ENCODE measurements at places on chromosomes 7 and 10.
A peak's percentile ranks its signal among the peaks of the same experiment; 100 is the strongest.

DNA sequence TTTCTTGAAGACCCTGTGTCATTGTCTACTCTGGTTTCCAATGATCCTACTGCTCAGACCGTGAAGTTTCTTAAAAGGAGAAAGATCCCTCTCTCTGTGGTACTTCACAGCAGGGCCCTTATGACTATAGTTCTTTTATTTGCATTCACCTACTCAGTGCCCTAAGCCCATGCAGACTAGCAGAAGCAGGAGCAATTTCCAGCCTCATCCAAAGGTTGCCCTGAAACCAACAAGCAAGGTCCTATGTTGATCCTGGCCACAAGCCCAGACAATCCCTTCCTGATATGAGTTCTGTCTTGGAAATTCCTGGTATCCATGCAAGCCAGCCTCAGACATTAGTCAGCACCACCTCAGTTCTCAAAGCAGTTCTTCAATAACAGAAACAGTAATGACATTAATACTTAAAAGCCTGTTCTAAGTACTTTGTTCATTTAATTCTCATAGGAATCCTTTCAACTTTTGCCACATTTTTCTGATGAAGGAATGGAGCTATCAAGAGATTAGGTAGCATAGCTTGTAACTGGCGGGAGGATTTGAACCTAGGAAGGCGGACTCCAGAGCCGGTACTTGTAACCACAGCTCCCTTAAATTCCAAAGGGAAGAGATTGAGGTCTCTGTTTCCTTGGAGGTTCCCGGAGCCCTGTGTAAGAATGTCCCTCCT lies 58.1 kb upstream of the ST8SIA6 start:
- no peak for DNase-seq

GRCh38 chr7:55100544-55101327 lies 81.9 kb downstream of the EGFR start:
- no peak for DNase-seq

DNA sequence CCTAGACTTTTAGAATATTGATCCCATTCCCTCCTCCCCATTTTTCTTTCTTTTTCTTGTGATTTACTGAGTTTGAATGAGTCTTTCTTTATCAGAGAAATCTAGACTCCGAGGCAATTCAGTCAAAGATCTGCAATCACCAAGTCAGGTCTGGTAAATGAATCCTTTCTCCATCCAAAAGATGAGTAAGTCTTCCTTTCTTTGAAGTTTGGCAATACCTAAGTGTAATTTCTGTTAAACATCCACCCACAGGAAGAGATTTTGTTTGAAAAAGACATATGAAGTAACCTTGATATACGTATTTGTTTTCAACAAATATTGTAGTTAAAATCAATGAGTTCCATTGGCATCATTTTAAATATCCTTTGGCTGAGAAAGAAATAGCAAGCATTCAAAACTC lies 58.3 kb downstream of the SLC39A12 start:
- no peak for DNase-seq

DNA sequence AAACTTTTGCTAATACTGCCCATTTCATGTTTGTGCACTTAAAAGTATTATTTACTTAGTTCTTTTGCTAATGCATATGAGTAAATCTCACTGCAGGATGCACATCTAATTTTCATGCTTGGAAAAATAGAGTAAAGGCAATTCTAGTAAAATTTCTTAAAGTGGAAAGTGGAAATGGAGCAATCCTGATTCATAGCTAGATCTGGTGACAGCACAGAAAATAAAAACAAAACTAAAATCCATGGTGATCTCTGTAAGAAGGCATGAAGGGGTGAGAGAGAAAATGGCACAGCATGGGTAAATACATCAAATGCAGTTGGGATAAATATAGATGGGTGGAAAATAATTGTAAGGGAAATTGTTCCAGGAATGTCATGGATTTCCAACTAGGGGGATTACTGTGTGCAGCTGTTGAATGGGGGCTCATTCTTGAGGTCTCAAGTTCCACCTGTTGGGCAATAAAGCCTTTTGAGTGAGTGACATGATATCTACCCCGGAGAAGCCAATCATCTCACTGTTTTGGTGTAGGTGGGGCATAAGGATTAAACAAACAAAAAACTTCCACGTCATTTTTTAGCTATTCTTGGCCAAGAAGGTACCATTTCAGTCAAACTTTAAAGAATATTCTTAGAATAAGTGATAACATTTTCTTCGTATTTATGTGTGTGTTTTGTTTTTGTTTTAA lies 1.7 kb upstream of the MCU start:
- no peak for DNase-seq

DNA sequence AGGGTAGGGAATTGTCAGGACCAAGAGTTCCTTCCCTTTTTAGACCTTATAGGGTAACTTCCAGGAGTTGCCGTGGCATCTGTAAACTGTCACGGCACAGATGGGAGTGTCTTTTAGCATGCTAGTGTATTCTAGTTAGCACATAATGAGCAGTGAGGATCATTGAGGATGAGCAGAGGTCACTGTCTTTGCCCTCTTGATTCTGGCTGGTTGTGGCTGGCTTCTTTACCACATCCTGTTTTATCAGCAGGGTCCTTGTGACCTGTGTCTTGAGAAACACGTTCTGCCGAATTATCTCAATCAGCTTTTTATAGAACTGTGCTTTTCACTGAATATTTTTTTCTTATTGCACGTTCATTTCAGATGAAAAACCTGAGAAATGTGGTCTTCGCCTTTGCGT lies 41.5 kb downstream of the MINPP1 start:
- DNase-seq = no peak

- DNase-seq = no peak
Observed at GRCh38 chr7:80999100-80999499, 80.2 kb upstream of the SEMA3C start.

- DNase-seq = no peak
Observed at GRCh38 chr10:22464966-22465629, 119.8 kb downstream of the SPAG6 start.

- DNase-seq = no peak
Observed at GRCh38 chr10:130353928-130354572, 217.9 kb downstream of the GLRX3 start.

- no peak for DNase-seq
Observed at GRCh38 chr7:78099715-78100394, 301.3 kb downstream of the PHTF2 start.

DNA sequence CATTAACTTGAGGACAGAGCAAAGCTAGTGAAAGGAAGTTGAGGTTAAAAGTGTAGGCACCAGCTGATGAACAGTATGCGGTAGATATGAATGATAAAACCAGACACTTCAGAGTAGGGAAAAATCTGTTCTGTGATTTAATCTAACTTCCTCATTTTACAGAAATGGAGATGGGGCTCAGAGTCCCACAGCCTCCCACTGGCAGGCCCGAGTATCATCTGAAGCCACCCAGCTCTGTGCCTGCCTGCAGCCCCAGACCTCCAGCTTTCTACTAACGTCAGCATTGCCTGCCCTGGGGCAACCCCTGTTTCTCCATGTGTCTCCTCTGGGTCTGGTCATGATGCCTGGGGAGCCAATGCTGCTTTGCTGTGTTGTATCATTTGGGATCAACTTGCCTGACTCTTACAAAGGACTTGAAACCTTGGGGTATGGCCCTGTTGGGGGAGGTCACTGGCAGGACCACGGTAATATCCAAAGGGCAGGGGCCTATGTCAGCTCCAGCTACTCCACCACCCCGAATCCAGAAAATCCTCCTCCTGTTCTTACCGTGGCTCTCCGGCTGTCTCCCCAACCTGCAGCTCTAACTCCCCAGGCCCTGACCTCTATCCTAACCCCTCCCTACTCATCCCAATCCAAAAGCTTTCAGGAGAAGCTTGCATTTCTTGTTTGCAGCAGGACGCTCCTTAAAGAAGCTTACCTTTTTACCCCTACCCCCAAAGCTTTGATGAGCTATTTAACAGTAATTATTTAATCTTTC lies 56.2 kb upstream of the NPY start:
- DNase-seq = peak; percentile 20

DNA sequence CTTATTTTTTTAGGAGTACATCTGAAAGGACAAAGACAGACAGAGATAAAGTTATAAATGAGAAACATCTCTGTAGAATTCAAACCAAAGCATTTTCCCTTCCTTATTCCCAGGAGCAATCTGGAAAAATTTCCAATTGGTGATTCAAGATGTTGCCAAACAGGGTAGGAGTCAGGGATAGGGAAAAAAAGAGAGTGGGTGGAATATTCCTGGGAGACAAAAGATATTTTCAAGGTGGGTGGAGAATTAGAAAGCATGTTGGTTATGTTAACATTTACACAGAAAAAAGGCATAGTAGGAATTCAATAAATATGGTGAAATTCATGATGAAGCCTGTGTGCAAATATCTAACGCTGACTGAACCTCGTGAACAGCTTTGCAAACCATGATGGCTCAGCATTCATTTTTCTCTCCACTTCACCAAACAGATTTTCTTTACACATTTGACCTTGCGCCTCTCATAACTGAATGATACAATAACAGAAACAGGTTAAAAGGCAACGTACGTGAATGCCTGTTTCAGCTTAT lies 25.1 kb downstream of the SLC26A5 start:
- no peak for DNase-seq

GRCh38 chr10:97454330-97455036 lies 8.5 kb downstream of the ZDHHC16 start:
- DNase-seq = no peak

GRCh38 chr7:97025983-97026714 lies 1.5 kb upstream of the DLX5 start:
- DNase-seq = no peak

GRCh38 chr7:137846827-137847567 lies at the start of gene DGKI:
Gene DGKI (minus strand): TSS chr7:137846974.
- no peak for DNase-seq

DNA sequence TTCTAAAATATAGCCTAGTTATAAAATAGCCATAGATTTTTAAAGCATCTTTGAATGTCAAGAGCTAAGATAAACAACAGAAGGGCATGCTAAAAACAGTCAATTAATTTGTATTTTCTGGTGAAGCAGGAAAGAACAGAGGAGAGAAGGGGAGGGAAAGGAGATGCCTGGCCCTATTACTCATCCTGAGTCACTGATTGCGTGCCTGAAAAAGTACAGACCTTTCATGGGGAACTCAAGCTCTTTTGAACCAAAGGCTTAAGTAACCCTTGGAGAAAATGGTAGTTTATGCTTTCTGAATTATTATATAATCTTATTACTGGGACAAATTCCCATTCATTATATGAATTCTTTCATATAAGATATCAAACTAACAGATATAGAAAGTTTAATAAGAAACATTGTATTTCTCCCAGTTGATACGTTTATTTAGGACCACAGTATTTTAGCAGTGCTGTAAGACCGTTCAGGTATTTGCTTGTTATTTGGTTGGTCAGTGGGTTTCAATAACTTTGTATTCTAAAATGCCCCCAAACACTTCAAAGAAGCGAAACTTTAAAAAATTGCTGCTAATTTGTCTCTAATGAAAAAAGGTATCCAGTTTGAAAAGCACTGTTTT lies 151.3 kb downstream of the HGF start:
- no peak for DNase-seq

GRCh38 chr7:13778967-13779366 lies 210.5 kb downstream of the ETV1 start:
- DNase-seq = no peak

- DNase-seq = no peak
Observed at GRCh38 chr10:88803641-88804040, 1.1 kb downstream of the LIPM start.

- peak; percentile 9 for DNase-seq
Observed at GRCh38 chr7:374706-375311, 84.8 kb downstream of the FOXL3 start.

DNA sequence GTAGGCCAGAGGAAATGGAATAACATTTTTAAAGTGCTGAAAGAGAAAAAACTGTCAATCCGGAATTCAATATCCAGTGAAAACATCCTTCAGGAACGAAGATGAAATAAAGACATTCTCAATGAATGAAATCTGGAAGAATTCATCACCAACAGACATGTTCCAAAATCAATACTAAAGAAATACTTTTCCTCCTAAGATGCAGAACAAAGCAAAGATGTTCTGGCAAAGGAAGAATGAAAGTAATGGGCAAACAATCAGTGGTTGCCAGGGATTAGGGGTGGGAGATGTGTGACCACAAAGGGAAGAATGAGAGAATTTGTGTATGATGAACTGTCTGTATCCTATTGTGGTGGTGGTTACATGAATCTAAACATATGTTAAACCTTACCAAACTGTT lies 52.8 kb upstream of the EEPD1 start:
- no peak for DNase-seq

- no peak for DNase-seq
Observed at GRCh38 chr7:134991469-134992339, 5.4 kb downstream of the AGBL3 start.

- no peak for DNase-seq
Observed at GRCh38 chr7:108643136-108643535, 73.5 kb downstream of the DNAJB9 start.

- DNase-seq = peak; percentile 35
Observed at GRCh38 chr7:37833107-37833817, 15.1 kb upstream of the NME8 start.

DNA sequence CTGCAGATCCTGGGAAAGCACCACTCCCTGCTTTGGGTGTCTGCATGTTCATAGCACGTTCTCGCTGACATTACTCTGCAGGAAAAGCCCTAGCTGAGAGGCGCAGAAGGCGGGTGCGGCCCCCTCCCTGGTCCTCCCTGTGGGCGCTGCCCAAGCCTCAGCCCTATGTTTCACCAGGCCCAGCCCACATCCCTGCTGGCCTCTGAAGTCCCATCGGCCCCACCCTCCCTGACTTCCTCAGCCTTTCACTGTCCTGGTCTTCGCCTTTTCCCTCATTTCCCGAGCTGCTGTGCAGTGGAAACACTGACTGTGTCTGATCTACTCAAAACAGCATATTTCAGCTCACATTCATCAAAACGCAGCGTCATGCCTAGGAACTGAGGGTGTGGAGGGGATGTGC lies 36.3 kb upstream of the DIP2C start:
- no peak for DNase-seq

All from activated T-cell treated with anti-CD3 and anti-CD28 coated beads, Interleukin-2, amount 50 U/mL, for 1 hour (primary cell).